ENCODE measurements at places on chromosomes 5 and 9. TPM values are rescaled to one million over a fixed set of nuclear protein-coding genes. Genes with fewer than 3 reads are reported as not detected.

Gene BRINP1
- not detected for total RNA-seq

Gene LPAR1
- total RNA-seq: 124 TPM

Gene SLC27A6
- total RNA-seq: 0.34 TPM

- no peaks in the 10 kb centered on the region for H3K27me3 ChIP-seq
- H3K4me1 ChIP-seq: peaks cover 26% of the 10 kb centered on the region
- no peaks in the 10 kb centered on the region for H3K36me3 ChIP-seq
- DNase-seq: no peak
- no peak overlapping the region for H3K4me3 ChIP-seq
These were observed 10.9 kb upstream of the MOB3B start for GRCh38 chr9:27540502-27540901.

GRCh38 chr5:141753971-141754713 lies 72.1 kb upstream of the ARAP3 start:
- H3K4me1 ChIP-seq: no peaks in the 10 kb centered on the region
- no peak overlapping the region for H3K4me3 ChIP-seq
- H3K27me3 ChIP-seq: peaks cover 43% of the 10 kb centered on the region
- H3K27ac ChIP-seq: no peak overlapping the region
- no peaks in the 10 kb centered on the region for H3K36me3 ChIP-seq
- DNase-seq: no peak

Measured in HFFc6 (cell line).